ENCODE measurements at places on chromosomes 4 and X.

DNA sequence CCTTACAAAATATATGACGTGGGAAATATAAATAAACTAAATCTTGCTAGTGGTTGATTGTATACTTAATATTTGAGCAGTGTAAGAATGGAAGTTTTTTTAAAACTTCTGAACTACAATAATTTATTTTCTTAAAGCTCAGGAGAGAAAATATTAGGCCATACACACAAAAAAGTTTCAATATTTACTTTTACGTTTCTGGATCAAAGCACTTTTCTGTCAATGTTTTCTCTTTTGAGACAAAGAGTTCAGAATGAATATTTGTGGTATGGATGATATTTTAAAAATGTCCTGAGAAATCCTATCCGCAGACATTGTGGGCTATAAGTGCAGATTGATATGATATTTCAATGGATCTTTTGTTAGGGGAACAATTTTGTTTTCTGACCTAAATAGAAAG lies 109.9 kb downstream of the TLL1 start:
- no peaks in the 10 kb centered on the region for H3K27me3 ChIP-seq
- no peak overlapping the region for H3K27ac ChIP-seq
- no peaks in the 10 kb centered on the region for H3K4me1 ChIP-seq
- DNase-seq = no peak
- no peak overlapping the region for H3K4me3 ChIP-seq

DNA sequence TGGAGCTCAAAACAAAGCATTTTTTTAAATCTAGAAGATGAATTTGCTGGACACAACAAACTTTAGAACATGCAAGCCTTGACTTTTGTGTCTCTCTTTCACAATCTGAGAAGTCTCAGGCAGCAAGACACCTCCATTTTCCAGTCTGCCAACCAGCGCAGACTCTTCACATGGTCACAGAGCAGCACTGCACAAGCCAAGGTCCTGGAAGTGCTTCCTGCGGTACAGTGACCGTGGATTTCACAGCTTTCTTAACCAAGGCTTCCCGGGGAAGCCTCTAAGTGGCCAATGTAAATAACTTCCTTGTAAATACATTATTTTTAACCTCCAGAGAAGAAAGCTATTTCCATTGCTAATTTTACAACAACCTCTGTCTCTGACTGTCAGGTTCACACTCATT lies 31.2 kb downstream of the ZNF827 start:
- H3K27me3 ChIP-seq = no peaks in the 10 kb centered on the region
- H3K27ac ChIP-seq = no peak overlapping the region
- H3K4me3 ChIP-seq = no peak overlapping the region
- peak; percentile 58 for DNase-seq

GRCh38 chr4:10998846-10999245 lies 314.3 kb upstream of the CLNK start:
- no peak for DNase-seq
- H3K27me3 ChIP-seq = no peaks in the 10 kb centered on the region
- no peak overlapping the region for H3K27ac ChIP-seq

- DNase-seq = no peak
- no peak overlapping the region for H3K27ac ChIP-seq
- H3K4me1 ChIP-seq = peaks cover 18% of the 10 kb centered on the region
- no peaks in the 10 kb centered on the region for H3K36me3 ChIP-seq
- H3K4me3 ChIP-seq = peak overlapping the region; percentile 33
- no peaks in the 10 kb centered on the region for H3K27me3 ChIP-seq
Measured at GRCh38 chr4:26858035-26858918, 2.4 kb upstream of the STIM2 start.

- H3K4me3 ChIP-seq = no peak overlapping the region
- no peaks in the 10 kb centered on the region for H3K36me3 ChIP-seq
- DNase-seq = no peak
- H3K27ac ChIP-seq = no peak overlapping the region
Measured at GRCh38 chr4:103719105-103719829, 518 bp downstream of the TACR3 start.

- no peaks in the 10 kb centered on the region for H3K27me3 ChIP-seq
- no peak overlapping the region for H3K4me3 ChIP-seq
- no peak for DNase-seq
Measured at GRCh38 chrX:73922856-73923455, 360.0 kb downstream of the CHIC1 start.

GRCh38 chr4:69708211-69708610 lies 52.2 kb downstream of the SULT1B1 start:
- H3K27ac ChIP-seq = no peak overlapping the region
- no peaks in the 10 kb centered on the region for H3K36me3 ChIP-seq
- no peaks in the 10 kb centered on the region for H3K27me3 ChIP-seq
- no peak for DNase-seq

DNA sequence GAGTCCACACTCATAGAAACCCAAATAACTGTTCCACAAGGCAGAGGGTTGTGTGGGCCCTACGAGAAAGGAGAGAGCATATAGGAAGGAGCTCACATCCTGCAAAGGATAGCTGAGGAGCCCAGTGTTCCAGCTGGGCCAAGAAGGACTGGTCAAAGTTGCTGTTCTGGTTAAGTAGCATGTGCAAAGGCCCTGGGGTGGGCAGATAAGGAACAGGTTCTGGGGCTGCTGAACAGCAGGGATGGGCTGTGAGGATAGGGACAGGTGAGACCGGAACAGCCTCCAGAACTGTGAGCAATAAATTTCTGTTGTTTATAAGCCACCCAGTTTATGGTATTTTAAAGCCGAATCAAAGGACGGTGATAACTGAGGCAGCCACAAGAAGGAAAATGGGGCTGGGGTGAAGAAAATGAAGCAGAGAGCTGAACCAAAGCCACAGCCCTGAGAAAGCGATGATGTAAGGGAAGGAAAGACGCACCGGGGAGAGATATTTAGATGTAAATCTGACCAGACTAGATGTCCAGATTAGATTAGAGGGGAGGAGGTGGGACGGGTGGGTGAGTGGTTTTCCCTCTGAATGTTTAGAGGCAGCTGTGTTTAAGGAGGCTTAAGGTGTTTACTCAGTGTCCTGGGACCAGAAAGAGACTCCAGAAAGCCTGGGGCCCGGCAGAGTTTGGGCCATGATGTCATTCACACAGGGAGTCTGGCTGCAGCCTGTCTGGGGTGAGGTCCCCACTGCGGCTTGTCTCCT lies 180.8 kb upstream of the BCOR start:
- H3K27me3 ChIP-seq = no peaks in the 10 kb centered on the region
- no peak for DNase-seq
- peaks cover 4% of the 10 kb centered on the region for H3K4me1 ChIP-seq
- no peak overlapping the region for H3K4me3 ChIP-seq
- peak overlapping the region; percentile 5 for H3K27ac ChIP-seq
- no peaks in the 10 kb centered on the region for H3K36me3 ChIP-seq

- no peaks in the 10 kb centered on the region for H3K27me3 ChIP-seq
- no peak overlapping the region for H3K4me3 ChIP-seq
- no peak overlapping the region for H3K27ac ChIP-seq
- no peak for DNase-seq
Measured at GRCh38 chrX:41711021-41711667, 12.8 kb upstream of the GPR82 start.

DNA sequence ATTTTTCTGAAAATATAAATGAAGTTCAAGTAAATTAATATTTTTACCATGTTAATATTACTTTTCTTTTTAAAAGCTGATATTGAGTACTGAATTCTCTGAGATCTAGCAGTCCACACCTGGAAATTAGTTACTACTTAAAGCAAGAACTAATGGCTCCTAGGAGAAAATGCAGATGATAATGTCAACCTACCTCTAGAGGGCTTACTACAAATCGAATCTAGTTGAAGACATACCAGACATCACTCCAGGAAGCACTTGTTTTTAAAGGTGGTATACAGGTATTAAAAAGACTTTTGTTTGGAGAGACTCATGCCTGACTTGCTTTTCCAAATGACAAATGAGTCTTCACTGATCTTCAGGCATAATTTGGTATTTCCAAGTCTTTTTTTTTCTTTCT lies 516.4 kb upstream of the BOD1L1 start:
- no peak overlapping the region for H3K4me3 ChIP-seq
- H3K27ac ChIP-seq = no peak overlapping the region
- no peaks in the 10 kb centered on the region for H3K4me1 ChIP-seq
- no peaks in the 10 kb centered on the region for H3K36me3 ChIP-seq
- DNase-seq = no peak

All from adrenal gland (tissue), 19 donors.